NCI-H1417 treated with DMSO at 0.1 percent for 48 hours (cell line): ENCODE measurements at places on chromosomes 6 and 20.

DNA sequence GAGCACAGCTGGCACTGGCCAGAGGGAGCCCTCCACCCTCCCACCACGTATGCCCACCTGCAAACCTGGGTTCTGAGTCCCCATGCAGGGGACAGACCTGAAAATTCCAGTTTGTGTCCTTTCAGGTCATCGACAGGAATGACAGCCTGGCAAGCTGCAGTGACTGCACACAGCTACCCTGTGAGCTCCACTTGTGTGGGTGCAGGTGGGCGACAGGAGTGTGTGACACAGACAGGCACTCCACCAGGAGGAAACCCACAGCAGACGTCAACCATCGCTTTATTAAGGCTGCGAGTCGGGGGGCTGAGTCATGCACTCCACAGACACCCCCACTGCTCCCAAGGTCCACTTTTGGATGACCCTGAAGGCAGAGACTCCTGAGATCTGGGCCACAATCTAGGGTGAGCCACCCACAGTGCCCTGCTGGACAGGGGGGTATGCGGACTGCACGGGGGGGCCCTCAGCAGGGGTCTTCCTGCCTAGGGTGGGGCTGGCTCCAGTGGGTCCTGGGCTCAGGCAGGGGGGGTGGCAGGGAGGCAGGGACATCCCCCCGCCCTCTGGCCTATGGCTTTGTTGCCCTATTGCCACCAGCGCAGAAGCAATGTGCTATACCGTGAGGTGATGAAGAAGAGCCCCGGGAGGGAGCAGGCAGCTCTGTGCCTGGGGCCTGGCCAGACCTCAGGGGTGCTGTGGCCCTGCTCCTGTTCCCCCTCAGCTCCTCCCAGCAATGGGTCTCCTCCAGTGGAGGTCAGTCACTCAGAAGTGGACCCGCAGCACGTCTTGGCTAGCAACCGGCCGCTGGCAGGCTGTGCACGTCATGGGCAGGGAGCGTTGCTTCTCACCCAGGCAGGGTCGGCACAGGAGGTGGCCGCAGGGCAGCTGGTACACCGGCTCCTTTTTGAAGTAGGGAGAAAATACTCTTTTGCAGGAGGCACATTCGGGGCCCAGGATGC lies 25.1 kb upstream of the AVP start:
- no peak for DNase-seq

- DNase-seq = no peak
These were observed 21.4 kb upstream of the CITED2 start for GRCh38 chr6:139395891-139396301.

DNA sequence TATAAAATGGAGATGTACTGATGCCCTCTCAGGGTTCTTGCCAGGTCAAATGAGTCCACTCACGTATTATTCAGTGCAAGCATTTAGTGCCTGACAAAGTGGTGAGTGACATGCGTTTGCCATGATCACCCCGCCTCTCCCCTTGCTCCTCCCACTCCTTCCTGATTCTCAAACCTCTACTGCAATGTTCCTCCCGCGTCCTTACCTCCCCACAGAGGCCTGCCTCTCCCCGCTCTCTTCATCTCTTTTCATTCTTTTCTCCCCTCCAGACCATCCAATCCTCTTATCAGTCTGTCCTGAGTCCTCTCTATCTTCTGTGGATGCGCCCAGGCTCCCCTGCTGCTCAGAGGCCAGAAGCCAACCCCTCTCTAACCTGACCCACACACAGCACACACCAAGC lies 40.7 kb downstream of the KCNK5 start:
- no peak for DNase-seq

- DNase-seq = no peak
These were observed 130.0 kb upstream of the GGTLC1 start for GRCh38 chr20:24118441-24119175.

DNA sequence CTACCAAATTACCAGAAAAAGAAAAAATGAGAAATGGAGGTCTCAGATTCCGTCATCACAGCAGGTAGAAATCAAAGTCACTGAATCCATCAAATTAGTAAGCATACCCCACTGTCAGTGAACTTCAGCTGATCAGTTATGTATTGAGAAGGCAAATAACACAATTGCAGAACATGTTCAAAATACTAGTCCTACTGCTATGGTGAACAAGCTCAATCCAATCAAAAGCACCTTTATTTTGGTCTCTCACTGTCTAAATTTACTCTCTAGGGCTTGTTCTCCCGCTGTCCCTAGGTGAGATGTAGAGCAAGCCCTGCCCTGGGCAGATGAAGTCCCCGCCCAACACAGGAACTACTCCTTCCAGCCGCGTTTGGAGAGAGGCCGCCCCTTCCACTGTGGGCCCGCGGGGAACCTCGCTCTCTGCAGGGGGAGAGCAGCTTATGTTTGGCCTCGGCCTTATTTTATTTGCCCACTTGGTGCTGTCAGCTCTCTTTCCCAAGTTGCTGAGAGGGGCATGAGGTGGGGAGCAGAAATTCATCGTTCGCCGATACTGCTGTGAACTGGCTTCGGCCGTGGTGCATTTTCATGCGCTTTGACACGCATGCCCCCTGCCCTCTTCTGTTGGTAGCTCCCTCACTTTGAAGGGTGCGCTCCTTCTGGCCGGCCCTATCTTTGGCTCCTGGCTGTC lies 14.3 kb upstream of the MAP1LC3A start:
- DNase-seq = no peak

GRCh38 chr6:52642368-52642767 lies 28.5 kb upstream of the TMEM14A start:
- peak; percentile 68 for DNase-seq

GRCh38 chr20:13305284-13305683 lies 84.2 kb downstream of the ISM1 start:
- no peak for DNase-seq

GRCh38 chr6:20292905-20293304 lies 80.6 kb upstream of the MBOAT1 start:
- no peak for DNase-seq

DNA sequence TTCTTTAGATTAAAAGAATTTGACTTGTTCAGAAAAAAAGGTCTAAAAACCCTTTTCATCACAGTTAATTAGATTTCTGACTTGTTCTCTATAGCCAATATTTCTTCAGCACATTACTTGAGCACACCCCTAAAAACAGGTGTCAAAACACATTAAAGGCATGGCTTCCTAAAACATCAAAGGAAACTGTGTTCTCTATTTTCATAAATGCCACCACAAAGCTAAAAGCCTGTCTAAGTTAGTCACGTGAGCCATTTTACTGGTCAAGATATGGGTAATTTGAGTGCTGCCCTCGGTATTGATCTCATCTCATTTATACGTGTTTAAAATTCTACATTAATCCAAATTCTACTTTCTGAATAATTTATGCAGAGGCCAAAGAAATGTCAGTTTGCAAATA lies 580.5 kb downstream of the HAO1 start:
- no peak for DNase-seq

DNA sequence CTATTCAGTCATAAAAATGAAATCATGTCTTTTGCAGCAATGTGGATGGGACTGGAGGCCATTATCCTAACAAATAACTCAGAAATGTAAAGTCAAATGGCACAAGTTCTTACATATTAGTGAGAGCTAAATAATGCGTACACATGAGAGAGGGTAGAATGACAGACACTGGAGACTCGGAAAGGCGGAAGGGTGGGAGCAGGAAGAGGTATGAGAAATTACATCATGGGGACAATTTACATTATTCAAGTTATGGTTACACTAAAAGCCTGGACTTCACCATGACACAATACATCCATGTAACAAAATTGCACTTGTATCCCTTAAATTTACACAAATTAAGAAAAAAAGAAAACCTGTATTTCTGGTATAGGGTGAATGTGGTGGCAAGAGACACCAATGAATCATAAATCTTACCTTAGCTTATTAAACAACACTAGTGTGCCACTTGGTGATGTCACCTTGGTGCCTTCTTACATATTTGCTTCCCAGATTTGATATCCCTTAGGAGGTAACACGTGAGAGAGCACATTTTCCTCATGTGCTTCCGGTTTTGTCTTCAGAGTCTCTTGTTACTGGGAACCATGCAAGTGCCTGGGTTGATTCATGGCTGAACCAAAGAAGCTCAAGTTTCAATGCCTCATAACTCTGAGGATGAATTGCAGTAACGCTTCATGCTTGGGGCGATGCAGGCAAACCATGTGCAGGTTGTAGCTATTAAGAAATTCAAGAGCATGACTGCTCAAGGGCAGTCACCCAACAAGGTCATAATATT lies 84.6 kb downstream of the DCDC2 start:
- no peak for DNase-seq

- DNase-seq = no peak
These were observed 37.1 kb downstream of the SUN5 start for GRCh38 chr20:32966881-32967781.

- DNase-seq = no peak
These were observed 36.0 kb downstream of the LRRN4 start for GRCh38 chr20:6017880-6018279.

- no peak for DNase-seq
These were observed 13.6 kb upstream of the ABRACL start for GRCh38 chr6:139014945-139015344.

- DNase-seq = no peak
These were observed 18.7 kb downstream of the ZNF322 start for GRCh38 chr6:26640806-26641205.

DNA sequence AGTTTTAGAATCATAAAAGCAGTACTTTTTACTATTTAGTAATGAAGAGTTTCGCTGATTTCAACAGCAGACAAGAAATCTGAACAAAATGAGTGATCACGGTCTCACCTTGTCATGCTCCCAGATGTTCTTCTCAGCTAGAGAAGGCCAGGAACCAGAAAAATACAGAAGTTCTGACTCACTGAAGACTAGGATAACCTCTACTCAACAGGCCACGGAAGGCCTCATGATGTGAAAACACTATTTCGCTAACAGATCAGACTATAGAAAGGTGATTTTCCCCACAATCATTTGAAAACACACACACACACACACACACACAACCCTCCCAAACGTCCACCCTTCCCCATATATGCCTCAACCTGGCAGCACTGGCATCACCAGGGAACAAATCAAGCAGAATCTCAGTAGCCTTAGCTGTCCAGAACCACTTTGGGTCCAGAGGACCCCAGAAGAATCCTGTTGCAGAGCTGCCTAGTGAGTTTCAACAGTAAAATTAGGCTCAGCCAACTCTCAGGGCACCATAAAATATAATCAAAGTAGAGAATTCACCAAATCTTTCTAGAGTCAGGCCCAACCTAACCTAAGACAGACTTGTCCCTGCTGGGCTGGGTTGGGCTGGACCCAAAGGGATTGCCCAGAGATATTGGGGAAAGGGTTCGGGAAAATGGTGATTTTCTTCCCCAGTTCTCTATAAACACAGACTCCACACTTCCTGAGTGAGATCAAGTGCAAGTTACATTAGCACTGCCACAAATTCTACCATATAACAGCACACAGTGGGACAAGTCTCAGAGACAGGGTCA lies 7.9 kb downstream of the EXOC2 start:
- DNase-seq = no peak

DNA sequence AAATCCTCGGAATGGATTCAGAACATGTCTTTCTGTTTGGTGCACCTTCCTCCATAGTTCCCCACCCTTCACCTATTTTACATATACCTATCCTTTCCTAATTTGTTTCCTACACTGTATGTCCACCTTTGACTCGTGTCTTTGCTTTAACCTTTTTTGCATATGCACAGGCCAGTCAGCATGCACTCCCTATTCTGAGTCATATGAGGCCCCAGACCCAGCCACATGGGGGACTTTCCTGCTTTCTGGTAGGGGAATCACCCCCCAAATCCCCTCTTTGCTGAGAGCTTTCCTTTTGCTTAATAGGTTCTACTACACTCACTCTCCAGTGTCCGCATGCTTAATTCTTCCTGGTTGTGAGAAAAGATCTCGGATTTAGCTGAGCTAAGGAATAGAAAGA lies 393.8 kb upstream of the IMPG1 start:
- DNase-seq = no peak

GRCh38 chr6:127058936-127059335 lies 59.5 kb upstream of the RSPO3 start:
- DNase-seq = no peak

- no peak for DNase-seq
These were observed 38.6 kb downstream of the E2F3 start for GRCh38 chr6:20440296-20440695.

DNA sequence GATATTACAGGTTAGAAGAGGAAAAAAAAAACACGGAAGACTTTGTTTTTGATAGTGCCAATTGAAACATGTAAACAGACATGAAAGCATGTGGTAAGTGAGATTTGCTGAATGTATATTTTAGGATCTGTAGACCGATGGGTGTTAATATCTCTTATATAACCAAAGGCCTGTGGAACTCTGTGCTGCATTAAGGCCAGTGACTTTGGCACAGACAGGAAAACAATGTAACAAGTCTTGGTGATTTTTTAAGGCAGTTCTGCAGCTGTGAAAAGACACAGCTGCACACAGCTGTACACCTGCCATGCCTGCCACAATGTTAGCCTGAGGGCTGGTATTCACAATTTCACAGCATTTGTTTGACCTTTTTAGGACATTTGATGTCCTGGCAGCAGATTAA lies 6.1 kb downstream of the SOBP start:
- no peak for DNase-seq

DNA sequence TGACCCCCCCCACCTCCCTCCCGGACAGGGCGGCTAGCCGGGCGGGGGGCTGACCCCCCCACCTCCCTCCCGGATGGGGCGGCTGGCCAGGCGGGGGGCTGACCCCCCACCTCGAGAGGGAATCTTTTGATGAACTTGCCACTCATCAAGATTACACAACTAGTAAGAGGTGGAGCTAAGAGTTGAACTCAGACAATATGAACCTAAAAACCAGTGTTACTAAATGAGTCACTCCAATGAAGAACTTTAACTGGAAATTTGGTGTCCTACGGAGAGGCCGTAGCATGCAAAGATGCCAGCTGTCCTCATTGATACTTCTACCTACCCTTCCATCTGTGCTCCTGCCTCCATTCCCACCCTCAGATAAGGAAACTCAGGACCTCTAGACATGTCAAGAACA lies 42.8 kb downstream of the PFDN4 start:
- no peak for DNase-seq

- DNase-seq = no peak
These were observed 12.4 kb upstream of the GTSF1L start for GRCh38 chr20:43739148-43739749.

DNA sequence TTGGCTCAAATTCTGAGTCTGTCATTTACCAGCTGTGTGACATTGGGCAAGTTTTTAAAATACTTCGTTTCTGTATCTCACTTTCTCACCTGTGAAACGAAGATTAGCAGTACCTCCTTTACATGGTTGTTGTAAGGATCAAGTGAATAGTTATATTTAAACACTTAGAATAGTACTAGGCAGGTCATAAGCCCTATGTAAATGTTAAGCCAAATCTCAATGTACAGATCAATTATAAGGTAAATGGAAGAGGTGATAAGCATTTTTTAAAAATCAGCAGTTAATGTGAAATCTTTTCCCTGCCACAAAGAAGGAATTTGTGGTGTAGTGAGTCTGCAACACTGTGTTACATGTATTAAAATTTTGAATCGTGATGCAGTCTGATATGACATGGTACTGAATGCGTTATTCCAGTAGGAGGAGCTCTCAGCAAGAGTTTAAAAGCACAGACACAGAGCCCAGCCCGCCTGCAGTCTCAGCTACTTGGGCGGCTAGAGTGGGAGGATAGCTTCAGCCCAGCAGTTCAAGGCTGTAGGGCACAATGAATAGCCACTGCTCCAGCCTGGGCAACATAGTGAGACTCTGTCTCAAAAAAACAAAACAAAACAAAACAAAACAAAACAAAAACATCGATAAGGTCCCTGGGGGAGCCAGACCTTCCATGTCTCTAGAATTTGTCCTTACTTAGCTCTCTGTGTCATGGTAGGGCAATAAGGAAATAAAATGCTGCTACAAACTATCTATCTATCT lies 46.0 kb downstream of the GTF2H5 start:
- peak; percentile 45 for DNase-seq
